ENCODE measurements at places on chromosomes 2 and 18.

DNA sequence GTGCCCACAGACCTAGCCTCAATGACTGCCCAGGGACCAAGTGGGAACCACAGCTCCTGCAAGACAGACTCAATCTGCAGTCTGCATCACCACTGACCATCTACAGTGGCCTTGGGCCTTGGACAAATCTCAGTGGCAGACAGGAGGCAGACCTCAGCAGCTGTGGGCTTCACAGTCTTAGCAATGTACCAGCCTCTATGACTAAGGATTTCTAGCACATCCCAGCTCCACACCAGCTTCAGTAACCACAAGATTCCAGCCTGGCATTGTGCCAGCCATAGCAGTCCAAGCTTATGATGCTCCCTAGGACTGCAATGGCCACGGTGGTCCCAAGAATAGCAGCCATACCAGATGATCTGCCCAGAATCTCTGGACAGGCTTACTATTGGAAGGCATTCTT is 19.6 kb upstream of the WDR75 start:
- H3K27ac ChIP-seq, result no peak overlapping the region
- no peak for DNase-seq
- peaks cover 2% of the 10 kb centered on the region for H3K36me3 ChIP-seq
- peaks cover 12% of the 10 kb centered on the region for H3K27me3 ChIP-seq
- H3K4me1 ChIP-seq, result no peaks in the 10 kb centered on the region
- H3K4me3 ChIP-seq, result no peak overlapping the region

DNA sequence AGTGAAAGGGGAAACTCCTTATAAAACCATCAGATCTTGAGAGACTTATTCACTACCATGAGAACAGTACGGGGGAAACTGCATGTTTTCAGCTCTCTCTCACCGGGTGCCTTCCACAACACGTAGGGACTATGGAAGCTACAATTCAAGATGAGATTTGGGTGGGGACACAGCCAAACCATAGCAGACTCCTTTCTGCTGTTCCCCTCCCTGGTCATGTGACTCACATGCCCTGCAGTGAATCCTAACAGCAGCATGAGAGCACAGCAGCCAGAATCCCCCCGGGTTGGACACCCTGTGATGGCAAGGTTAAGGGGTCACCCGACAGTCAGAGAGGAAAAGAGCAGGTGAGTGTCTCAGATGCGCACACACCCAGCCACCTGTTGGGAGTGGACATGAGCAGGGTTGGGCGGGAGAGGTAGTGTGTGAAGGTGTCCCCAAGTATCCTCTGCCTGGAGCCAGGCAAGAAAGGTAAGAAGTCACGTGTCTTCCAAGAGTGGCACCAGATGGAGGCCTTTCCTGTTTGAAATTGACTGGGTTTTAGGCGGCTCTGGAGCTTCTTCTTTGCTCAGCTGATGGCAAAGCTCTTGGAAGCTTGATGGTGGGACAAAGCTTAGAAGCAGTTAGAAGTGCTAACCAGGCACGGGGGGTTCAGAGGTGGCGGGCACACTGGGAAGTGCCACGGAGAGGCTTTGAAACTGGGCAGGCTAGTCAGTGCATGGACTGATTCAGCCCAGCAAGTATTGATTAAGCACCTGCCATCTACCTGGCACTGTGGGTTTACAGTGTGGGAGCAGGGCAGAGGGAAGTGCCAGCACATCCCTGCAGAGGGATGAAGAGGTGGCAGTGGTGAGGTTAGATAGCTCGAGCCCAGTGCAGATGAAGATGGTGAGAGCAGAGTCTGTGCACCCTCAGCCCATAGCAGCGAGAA is 68.7 kb downstream of the RHOB start:
- no peak overlapping the region for H3K27ac ChIP-seq
- no peak for DNase-seq
- peaks cover 13% of the 10 kb centered on the region for H3K27me3 ChIP-seq

DNA sequence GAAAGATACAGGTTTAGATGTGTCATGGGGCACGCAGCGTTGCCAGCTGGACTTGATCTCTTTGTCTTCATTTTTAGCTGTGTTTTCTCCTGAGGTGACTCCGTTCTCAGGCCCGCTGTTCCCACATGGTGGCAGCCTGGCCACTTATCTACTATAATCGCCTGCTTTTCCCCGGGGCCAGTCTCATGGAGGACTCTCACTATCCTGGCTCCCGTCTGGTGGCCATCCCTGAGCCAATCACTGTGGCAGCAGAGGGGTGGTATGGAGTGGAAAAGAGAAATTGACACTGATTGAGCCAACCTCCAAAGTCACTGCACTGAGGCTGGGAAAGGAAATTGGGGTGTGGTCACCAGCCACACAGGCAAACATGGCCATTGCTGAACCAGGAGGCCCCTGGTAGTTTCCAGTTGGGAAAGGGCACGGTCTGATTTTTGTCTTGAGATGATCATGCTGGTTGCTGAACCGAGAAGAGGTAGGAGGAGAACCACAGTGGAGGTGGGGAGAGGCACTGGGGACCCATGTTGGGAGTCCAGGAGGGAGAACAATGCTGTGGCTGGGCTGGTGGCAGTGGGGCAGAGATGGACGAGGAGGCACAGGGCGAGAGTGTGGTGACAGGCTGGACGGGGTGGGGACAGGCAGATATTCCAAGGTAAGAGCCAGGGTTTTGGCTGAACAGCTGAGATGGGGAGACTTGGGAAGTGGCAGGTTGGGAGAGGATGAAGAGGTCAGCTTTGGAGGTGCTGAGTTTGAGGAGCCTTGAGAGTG is 45.6 kb downstream of the KCNIP3 start:
- H3K27me3 ChIP-seq, result peaks cover 31% of the 10 kb centered on the region
- H3K4me1 ChIP-seq, result peaks cover 3% of the 10 kb centered on the region
- no peak overlapping the region for H3K27ac ChIP-seq

- peaks cover 12% of the 10 kb centered on the region for H3K4me1 ChIP-seq
- H3K27me3 ChIP-seq, result peaks cover 65% of the 10 kb centered on the region
- no peak overlapping the region for H3K4me3 ChIP-seq
- DNase-seq, result no peak
- no peak overlapping the region for H3K27ac ChIP-seq
Measured at GRCh38 chr2:203681978-203682377, 24.5 kb upstream of the CD28 start.

DNA sequence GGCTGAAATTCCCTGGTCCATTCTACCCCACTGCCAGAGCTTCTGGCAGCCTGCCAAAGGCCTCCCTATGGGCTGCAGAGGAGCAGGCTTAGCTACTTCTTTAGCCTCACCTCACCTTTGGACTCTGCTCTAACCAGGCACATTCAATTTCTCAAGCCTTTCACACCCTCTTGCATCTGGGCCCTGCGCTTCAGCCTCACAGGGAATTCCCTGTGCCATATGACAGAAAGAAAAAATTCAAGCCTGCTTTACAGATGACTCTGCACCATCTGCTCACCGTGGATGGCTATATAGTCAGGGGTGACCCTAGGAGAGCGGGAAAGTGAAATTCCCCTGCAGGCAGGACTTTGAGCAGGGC is 62.5 kb downstream of the REEP1 start:
- DNase-seq, result no peak
- H3K36me3 ChIP-seq, result peaks cover 20% of the 10 kb centered on the region
- no peak overlapping the region for H3K4me3 ChIP-seq
- H3K4me1 ChIP-seq, result peaks cover 16% of the 10 kb centered on the region
- peak overlapping the region; percentile 80 for H3K27ac ChIP-seq

- peaks cover 2% of the 10 kb centered on the region for H3K4me1 ChIP-seq
- H3K4me3 ChIP-seq, result no peak overlapping the region
- no peaks in the 10 kb centered on the region for H3K36me3 ChIP-seq
- no peak for DNase-seq
- H3K27me3 ChIP-seq, result no peaks in the 10 kb centered on the region
- H3K27ac ChIP-seq, result no peak overlapping the region
Measured at GRCh38 chr2:181042706-181043105, 62.3 kb downstream of the UBE2E3 start.

GRCh38 chr2:159921752-159922404 is 123.9 kb upstream of the CD302 start:
- H3K27me3 ChIP-seq, result peaks cover 3% of the 10 kb centered on the region
- peak; percentile 72 for DNase-seq
- H3K27ac ChIP-seq, result peak overlapping the region; percentile 37

DNA sequence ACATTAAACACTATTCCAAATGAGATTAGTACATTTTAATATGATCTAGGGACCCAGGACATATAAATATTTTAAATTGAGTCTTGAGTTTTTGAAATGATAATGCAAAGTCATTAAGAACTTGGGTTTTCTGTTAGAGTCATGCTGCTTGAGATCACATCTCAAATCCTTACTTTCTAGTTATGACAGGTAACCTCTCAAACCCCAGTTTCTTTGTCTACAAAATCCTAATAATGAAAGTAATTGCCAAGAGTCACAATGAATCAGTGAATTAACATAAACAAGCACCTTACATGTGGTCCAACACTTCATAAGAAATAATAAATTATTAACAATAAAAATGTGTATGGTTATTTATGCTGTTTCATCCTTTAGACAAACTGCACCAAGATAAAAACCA is 607.6 kb downstream of the LRP1B start:
- no peaks in the 10 kb centered on the region for H3K36me3 ChIP-seq
- H3K27ac ChIP-seq, result no peak overlapping the region
- H3K27me3 ChIP-seq, result no peaks in the 10 kb centered on the region
- H3K4me1 ChIP-seq, result peaks cover 7% of the 10 kb centered on the region

DNA sequence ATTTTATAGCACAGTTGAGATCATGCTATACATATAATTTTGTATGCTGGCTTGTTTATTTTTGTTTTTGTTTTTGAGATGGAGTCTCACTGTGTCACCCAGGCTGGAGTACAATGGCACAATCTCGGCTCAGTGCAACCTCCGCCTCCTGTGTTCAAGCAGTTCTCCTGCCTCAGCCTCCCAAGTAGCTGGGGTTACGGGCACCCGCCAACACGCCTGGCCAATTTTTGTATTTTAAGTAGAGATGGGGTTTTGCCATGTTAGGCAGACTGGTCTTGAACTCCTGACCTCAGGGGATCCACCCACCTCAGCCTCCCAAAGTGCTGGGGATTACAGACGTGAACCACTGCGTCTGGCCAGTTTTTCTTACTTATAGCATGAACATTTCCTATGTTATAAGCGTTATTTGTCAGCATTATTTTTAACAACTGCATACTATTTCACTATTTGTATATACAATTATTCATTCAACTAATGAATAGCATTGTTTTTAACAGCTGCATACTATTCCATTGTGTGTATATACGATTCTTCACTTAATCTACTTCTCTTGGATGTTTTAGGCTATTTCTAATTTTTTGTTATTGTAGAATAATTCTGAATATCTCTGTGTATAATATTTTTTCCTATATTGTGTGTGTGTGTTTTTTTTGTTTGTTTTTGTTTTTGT is 3.5 kb downstream of the EHD3 start:
- H3K27me3 ChIP-seq, result no peaks in the 10 kb centered on the region
- peaks cover 36% of the 10 kb centered on the region for H3K4me1 ChIP-seq
- no peak overlapping the region for H3K4me3 ChIP-seq
- DNase-seq, result no peak
- no peaks in the 10 kb centered on the region for H3K36me3 ChIP-seq

GRCh38 chr18:23779696-23780303 is 90.5 kb downstream of the LAMA3 start:
- DNase-seq, result no peak
- H3K27me3 ChIP-seq, result peaks cover 15% of the 10 kb centered on the region
- H3K36me3 ChIP-seq, result no peaks in the 10 kb centered on the region
- H3K27ac ChIP-seq, result no peak overlapping the region
- H3K4me3 ChIP-seq, result no peak overlapping the region

Measured in stimulated activated naive B cell treated with anti-CD40 and anti-IgM and Interleukin-4, amounts not matched to agents 10 μg/mL and 1 μg/mL and 100 μg/mL, for 72 hours (primary cell).